Neural crest cell (in vitro differentiated cells): ENCODE measurements at places on chromosomes 1 and 21. TPM values are rescaled to one million over a fixed set of nuclear protein-coding genes. Genes with fewer than 3 reads are reported as not detected.
A peak's percentile ranks its signal among the peaks of the same experiment; 100 is the strongest.

DNA sequence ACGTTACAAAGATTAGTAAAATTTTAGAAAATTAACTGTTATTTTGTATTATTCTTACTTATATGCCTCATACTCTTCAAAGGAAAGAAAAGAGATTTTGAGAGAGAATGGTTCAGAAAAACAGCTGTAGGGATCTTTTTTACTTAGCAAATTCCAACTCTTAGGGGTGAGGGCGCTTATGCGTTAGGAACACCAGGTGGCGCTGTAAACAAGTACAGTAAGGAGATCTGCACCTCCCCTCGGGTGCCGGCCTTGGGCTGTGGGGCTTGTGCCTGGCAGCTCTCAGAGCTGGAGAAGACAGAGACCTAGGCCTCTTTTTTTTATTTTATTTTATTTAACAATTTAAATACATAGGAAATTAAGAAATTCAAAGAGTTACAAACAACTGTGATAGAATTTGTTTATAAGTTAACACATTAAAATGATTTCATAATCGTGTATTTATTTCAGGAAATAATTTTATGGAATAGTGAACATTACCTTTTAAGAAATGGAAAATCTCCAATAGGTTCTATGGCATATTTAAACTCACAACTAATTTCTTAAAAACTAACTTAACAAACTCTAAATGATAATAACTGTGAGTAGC is 32.6 kb downstream of the UTP25 start:
- no peaks in the 10 kb centered on the region for H3K36me3 ChIP-seq
- H3K4me3 ChIP-seq: no peak overlapping the region
- peaks cover 26% of the 10 kb centered on the region for H3K27me3 ChIP-seq
- no peaks in the 10 kb centered on the region for H3K4me1 ChIP-seq

GRCh38 chr1:228178737-228179684 is 13.4 kb downstream of the IBA57 start:
- no peaks in the 10 kb centered on the region for H3K27me3 ChIP-seq
- H3K27ac ChIP-seq: no peak overlapping the region
- H3K36me3 ChIP-seq: no peaks in the 10 kb centered on the region
- no peak overlapping the region for H3K4me3 ChIP-seq
- H3K4me1 ChIP-seq: peaks cover 8% of the 10 kb centered on the region

DNA sequence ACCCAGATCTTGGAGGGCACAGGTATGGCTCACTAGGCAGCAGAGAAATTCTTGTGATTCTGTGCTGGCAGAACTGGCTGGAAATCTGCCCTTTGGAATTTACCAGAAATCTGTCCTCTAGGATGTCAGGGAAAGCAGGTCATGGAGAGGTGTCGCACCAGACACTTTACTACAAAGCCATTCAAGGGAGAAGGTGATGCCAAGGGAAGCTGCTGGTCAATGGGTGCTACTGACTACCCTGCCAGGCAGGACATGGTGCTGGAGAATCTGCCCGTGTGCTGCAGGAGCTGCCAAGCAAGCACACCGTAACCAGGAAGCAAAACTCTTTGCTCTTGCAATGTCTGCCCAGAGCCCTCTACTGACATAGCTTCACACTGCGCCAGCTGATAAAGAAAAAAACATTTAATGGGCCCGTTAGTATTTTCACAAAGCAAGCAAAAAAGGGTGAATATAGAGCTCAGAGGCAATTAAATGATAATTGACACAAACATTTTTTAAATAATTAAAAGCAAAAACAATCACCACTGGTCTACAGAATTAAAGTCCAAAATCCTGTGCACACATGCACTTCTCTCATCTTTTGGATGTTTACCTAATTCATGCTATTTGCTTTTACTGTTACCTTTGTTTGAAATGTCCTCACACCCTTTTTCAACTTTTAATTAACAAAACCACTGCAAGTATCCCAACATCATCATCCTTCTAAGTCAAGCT is 7.2 kb upstream of the FBXO28 start:
- H3K36me3 ChIP-seq: no peaks in the 10 kb centered on the region
- peaks cover 8% of the 10 kb centered on the region for H3K4me1 ChIP-seq
- no peak overlapping the region for H3K27ac ChIP-seq
- no peak overlapping the region for H3K4me3 ChIP-seq

GRCh38 chr21:45747802-45748445 is 104.4 kb downstream of the PCBP3 start:
- H3K4me3 ChIP-seq: no peak overlapping the region
- DNase-seq: no peak
- H3K27ac ChIP-seq: no peak overlapping the region
- no peaks in the 10 kb centered on the region for H3K27me3 ChIP-seq

DNA sequence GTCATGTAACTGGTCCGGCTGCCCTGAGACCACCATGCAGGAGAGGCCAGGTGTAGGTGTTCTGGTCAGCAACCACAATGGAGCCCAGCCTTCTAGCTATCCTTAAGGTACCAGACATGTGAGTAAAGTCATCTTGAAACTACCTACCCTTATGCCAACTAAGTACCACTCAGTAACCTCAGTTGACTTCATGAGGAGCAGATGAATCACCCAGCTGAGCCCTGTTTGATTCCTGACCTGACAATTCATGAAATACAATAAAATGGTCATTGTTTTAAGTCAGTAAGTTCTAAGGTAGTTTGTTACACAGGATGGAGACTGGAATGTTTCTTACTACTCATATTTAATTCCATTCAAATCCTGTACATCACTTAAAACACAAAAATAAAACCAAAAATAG is 113.1 kb upstream of the LMO4 start:
- no peak for DNase-seq
- H3K27me3 ChIP-seq: no peaks in the 10 kb centered on the region
- H3K4me1 ChIP-seq: peaks cover 18% of the 10 kb centered on the region

DNA sequence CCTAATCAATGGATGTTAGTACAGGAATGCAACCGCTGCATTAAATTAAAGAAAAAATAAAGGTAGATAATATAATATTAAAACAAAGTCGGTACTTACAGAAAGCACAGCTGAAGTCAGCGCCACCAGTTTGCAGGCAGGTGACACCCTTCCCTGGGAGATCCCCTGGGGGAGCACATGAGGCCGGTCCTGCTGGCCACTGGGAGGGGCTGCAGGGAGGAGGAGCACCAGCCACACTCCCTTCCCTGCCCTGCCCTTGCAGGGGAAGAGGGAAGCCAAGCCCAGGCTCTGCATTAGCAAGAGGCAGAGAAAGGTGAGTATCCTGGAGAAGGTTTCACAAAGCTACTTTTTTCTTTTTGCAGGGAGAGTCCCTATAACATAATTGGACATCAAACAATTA is 507.0 kb downstream of the AJAP1 start:
- H3K4me3 ChIP-seq: no peak overlapping the region
- no peak overlapping the region for H3K27ac ChIP-seq
- H3K4me1 ChIP-seq: peaks cover 4% of the 10 kb centered on the region
- peaks cover 7% of the 10 kb centered on the region for H3K27me3 ChIP-seq
- DNase-seq: no peak

GRCh38 chr1:203287109-203287893 is 18.0 kb upstream of the BTG2 start:
- DNase-seq: no peak
- H3K27me3 ChIP-seq: no peaks in the 10 kb centered on the region
- H3K4me3 ChIP-seq: peak overlapping the region; percentile 13
- peak overlapping the region; percentile 82 for H3K27ac ChIP-seq
- H3K4me1 ChIP-seq: peaks cover 70% of the 10 kb centered on the region

DNA sequence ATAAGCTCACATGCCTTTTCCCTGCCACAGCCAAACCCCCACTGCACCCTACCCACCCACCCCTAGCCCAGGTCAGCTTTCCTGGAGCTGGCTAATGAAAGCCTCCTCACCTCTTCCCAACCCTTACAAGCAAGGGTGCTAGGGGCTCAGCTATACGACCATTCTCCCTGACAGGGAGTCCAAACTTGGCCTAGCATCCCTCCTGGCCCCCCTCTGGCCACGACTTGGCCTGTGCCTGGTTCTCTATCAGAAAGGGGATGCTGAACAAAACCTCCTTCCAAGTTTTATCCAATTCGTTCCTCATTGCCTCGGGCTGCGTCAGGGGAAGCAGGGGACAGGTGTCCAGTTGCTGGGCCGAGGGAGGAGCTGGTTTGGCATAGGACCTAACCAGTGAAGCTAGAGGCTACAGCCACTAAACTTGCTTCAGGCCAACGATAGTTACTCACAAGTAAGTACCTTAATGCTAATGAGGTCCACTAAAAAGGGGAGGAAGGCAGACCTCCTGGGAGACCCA is 8.6 kb downstream of the TMEM81 start:
- H3K36me3 ChIP-seq: no peaks in the 10 kb centered on the region
- no peak overlapping the region for H3K4me3 ChIP-seq
- H3K27me3 ChIP-seq: no peaks in the 10 kb centered on the region
- peaks cover 4% of the 10 kb centered on the region for H3K4me1 ChIP-seq
- DNase-seq: no peak
- no peak overlapping the region for H3K27ac ChIP-seq

DNA sequence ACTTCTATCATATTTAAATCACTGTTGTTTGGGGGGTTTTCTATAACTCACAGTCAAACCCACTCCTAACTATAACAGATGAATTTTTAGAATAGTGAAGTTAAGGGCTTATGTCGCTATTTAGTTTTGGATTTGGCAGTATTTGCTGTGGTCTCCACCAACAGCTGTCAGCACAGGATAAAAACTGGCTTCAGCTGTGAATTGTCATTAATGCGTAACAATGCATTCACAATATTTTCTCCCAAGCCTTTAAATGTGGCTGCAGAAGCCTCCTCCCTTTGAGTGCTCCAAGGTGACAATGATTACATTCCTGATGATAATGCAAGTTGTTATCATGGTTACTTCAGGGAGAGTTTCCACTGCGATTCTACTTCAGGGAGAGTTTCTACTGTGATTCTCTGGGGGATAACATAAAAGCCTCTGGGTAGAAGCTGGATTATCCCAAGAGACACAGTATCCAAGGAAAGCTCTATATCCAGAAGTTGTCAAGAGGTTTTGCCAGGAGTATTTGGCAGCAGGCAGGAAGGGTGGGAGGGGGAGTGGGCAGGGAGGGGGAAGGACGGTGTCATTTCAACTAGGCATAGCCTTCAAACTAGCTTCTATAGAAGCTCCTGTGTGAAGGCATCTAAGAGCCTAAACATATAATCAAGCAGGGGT is 14.9 kb upstream of the SMIM12 start:
- H3K27me3 ChIP-seq: peaks cover 84% of the 10 kb centered on the region
- no peak overlapping the region for H3K4me3 ChIP-seq
- H3K27ac ChIP-seq: no peak overlapping the region
- DNase-seq: no peak
- peaks cover 5% of the 10 kb centered on the region for H3K4me1 ChIP-seq

DNA sequence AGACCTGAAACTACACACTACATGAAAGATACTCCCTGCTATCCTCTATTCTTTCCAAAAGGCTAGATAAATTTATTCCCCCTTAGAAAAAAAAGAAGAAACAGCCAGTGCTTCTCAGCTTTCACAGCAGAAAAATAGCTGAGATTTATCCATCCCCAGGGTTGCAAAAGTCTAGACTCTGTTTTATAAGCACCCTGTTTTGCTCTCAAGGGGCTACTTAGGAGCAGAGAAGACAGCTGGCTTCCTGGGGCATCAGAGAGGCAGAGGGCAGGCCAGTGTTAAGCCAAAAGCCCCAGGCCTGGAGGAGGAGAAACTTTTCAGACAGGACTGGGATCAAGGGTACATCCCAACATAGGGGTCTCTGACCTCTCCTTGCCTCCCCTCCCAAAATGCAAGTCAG is 3.9 kb downstream of the LAMB3 start:
- no peak overlapping the region for H3K4me3 ChIP-seq
- DNase-seq: no peak
- H3K27ac ChIP-seq: no peak overlapping the region

GRCh38 chr1:78292361-78292760 is 198.4 kb upstream of the PTGFR start:
- H3K27ac ChIP-seq: no peak overlapping the region
- no peaks in the 10 kb centered on the region for H3K4me1 ChIP-seq
- H3K27me3 ChIP-seq: peaks cover 5% of the 10 kb centered on the region
- no peak for DNase-seq
- no peaks in the 10 kb centered on the region for H3K36me3 ChIP-seq

DNA sequence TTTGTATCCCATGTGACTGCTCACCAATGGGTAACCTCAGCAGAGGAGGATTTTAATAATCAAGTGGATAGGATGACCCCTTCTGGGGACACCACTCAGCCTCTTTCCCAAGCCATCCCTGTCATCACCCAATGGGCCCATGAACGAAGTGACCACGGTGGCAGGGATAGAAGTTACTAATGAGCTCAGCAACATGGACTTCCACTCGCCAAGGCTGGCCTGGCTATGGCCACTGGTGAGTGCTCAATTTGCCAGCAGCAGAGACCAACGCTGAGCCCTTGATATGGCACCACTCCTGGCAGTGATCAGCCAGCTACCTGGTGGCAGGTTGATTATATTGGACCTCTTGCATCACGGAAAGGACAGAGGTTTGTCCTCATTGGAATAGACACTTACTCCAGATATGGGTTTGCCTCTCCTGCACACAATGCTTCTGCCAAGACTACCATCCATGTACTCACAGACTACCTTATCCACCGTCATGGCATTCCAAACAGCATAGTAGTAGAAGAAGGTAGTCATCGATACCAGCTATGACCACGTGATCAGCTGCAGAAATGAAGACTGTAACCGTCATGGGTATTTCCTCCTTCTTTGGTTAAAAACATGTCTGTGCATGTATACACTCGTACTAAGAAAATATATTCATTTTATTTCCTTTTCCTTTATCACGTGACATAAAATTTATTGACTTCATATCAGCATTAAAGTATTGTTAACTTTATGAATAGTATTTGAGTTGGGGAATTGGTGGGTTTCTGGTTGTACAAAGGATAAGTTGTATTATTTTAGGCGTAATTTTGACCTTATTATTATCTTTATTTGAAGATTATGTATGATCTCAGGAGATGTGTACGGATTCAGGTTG is 562.6 kb downstream of the PTPRU start:
- no peaks in the 10 kb centered on the region for H3K27me3 ChIP-seq
- H3K27ac ChIP-seq: no peak overlapping the region
- H3K4me1 ChIP-seq: no peaks in the 10 kb centered on the region
- no peak overlapping the region for H3K4me3 ChIP-seq

DNA sequence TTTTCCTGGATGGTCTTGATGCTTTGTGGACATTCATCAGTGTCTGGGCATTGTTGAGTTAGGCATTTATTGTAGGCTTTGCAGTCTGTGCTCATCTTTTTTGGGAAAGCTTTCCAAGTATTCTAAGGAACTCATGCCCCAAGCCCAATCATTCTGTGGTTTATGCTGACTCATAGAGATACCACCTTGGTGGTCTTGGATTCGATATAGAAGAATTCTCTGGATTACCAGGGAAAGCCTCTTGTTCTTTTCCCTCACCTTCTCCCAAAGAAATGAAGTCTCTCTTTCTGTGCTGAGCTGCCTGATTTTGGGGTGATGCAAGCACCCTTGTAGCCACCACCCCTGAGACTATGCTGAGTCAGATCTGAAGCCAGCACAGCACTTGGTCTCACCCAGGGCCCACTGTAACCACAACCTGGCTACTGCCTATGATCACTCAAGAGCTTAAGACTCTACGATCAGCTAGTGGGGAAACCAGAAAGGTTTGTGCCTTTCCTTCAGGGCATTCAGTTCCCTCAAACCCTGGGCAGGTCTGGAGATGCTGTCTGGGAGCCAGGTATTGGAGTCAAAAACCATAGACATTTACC is 422.6 kb downstream of the NUF2 start:
- no peak overlapping the region for H3K27ac ChIP-seq
- H3K4me1 ChIP-seq: peaks cover 10% of the 10 kb centered on the region
- DNase-seq: no peak
- H3K27me3 ChIP-seq: no peaks in the 10 kb centered on the region
- peaks cover 2% of the 10 kb centered on the region for H3K36me3 ChIP-seq

Gene PYGO2
- 63.3 and 65.1 TPM in 2 replicates for total RNA-seq

Gene PRR9
- total RNA-seq: not detected in 2 replicates

Gene ACOT11
- total RNA-seq: 2.7 and 3.1 TPM in 2 replicates
